ENCODE measurements at places on chromosomes 16 and 17.

DNA sequence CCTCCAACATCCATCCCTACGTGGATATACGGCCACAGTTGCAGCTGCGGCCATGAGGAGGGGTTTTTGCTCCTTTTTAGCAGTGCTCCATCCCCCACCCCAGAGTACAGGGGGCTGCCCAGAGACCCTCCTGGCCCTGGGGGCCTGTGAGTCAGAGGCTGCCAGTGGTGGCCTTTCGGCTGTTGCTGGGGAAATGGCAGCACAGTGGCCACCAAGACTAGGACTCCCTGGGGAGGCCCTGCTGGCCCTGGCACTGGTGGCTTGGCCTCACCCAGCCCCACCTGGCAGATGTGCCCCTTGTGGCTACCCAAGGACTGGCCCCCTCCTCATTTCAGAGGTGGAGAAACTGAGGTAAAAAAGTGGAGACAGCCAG is 29.1 kb downstream of the RAI1 start:
- DNase-seq = no peak

- DNase-seq = no peak
These were observed 51.4 kb upstream of the SLC25A19 start for GRCh38 chr17:75340631-75341030.

DNA sequence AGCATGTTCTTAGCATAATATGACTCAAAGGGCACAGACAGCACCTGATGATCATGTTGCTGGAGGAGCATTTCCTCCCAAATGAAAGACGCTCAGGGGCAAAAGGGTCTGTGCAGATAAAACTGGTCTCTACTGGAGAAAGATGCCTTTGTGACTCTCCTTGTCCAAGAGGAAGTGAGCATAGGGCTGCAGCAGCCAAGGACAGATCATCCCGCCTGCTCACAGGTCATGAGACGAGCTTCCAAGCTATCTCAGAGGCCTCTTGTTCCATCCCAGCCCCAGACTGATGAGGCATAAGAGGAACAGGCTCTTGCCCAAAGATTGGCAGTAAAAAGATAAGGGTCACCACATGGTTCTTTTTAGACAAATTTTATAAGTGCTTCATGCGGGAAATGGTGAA is 141.8 kb downstream of the KATNIP start:
- no peak for DNase-seq

DNA sequence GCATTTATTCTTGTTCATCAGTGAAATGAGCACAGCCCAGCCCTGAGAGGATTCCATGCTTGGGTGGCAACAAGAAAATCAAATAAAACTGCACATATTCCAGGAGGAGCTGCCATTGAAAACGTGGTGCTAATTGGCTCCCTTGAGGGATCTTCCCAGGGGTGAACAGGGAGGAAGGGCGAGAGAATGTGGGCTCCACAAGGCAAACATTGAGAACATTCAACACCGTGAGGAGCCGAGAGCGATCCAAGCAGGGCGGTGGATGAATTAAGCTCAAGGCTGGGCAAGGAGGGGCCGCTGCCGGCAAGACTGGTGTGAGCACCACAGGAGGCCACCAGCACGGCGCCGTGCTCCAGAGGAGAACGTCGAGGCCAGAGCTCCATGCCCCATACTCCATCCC is 166.9 kb downstream of the C16orf95 start:
- no peak for DNase-seq

DNA sequence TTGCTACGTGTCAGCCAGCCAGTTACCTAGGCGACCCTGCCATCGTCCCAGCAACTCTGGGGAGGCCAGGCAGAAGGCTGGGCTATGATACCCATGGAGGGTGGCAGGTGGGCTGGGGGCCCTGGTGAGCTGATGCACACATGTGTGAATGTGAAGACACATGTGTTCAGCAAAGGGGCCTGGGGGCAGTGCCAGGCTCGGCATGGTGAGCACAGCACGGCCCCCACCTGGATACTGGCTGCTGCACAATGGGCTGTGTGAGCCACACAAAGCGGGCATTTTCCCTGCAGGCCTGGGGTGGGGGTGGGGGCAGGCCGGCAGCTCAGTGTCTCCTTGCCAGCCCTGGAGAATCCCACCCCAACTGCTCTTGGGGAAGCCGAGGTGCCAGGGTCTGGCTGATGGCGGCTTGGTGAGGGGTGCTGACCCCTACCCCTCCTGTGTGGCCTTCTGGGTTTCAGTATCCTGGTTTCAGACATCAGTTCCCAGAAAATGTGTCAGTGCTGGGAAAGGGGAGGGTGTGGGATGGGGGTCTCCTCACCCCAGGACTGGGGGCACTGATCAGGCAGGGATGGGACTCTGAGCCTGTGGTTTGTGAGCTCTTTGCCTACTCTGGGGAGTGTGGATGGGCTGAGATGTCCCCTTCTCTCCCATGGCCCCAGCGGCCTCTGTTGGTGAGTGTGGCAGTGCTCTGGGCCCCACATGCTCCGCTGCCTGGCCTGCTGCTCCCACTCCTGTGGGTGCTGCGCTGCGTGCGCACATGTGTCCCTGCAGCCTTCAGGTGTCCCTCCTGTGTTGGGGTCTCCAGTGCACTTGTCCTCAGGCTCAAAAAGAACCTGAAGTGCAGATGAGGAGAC is 5.1 kb downstream of the LLGL1 start:
- DNase-seq = no peak

GRCh38 chr17:37743612-37743874 is 1.3 kb downstream of the HNF1B start:
- no peak for DNase-seq

DNA sequence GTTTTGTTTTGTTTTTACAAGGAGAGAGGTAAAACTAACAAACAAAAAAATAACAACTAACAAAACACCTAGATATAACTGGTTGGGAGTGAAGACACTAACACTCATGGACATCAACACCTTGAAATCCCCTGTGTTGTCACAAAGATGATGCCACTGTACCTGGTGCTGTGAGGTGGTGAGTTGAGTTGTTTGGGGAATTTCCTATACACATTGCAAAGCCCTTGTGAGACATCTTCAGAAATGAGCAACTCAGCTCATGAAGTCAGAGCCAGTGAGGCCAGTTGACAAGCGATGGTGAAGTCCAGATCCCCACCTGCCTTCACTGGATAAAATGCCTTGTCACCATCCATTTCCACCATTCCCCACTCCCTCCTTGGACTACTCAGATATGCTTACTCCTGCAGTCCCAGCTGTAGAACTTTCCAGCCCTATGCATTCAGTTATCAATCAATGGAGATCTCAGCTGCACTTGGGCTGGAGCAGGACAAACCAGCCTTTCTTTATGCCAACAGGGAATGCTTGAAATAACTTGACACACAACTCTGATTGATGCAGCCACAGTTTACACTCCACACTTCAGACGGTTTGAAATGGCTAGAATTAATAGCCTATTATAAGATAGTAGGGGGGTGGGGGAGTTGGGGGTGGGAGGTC is 22.2 kb downstream of the ANKFN1 start:
- DNase-seq = no peak

DNA sequence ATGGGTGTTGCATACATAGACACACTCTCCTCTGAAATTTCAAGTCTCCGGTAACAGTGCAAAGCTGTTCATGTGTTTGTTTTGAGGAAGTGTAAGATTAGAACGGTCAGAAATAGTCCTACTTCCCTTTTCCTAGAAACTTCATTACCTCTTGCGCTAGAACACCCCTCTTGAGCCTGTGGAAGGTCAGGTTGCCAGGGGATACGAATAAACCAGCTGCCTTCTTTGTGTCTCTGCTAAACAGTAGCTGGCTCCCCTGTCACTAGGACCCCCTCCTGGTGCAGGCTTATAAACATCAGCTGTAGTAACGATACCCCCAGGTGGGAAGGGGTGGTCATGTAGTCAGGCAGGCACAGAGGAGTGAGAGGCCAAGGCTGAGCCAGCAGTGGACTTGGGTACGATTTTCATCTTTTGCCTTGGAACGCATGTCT is 113.4 kb upstream of the RCVRN start:
- DNase-seq = no peak

GRCh38 chr16:1333854-1334700 is 632 bp downstream of the BAIAP3 start:
- no peak for DNase-seq
